Stimulated activated CD8-positive, alpha-beta memory T cell treated with anti-CD3 and anti-CD28 coated beads, Interleukin-7, amount 100 ng/mL, for 1 hour (primary cell): ENCODE measurements at places on chromosomes 2 and 18.

DNA sequence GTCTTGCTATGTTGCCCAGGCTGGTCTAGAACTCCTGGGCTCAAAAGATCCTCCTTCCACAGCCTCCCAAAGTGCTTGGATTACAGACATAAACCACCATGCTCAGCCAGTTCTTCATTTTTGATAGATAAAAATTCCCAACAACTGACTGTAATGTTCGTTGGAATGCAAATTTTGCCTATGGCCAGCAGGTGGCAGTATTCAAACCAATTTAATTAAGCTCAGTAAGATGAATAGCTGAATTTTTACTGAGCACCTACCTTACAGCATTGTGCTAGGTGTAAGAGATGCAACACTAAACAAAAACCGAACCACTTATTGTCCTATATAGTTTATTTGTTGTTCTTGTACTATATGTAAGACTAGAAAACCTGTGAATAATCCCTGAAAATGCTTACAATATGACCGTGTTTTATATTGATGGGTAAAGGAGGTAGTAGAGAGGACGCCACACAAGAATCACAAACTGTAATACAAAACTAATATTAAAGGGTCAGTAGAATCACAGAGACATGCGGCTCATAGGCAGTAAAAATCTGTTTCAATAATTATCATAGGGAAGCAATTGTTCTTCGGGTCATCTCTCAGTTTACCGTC is 8.2 kb upstream of the TMEM182 start:
- DNase-seq: no peak

DNA sequence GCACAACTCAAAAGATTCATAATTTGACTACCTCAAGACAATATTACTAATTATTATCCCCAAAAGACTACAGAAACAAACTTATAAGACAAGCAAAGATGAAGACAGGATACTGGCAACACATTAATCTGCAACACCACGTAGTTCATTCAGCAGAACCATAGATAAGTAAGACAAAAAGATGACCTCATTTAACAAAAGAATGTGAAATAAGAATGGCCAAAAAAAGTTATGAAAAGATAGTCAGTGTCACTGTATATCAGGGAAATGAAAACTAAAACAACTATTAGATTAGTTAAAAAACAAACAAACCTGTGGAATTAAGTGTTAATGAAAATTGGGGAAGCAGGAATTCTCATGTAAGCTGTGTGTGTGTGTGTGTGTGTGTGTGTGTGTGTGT is 19.4 kb downstream of the PSMD14 start:
- no peak for DNase-seq

DNA sequence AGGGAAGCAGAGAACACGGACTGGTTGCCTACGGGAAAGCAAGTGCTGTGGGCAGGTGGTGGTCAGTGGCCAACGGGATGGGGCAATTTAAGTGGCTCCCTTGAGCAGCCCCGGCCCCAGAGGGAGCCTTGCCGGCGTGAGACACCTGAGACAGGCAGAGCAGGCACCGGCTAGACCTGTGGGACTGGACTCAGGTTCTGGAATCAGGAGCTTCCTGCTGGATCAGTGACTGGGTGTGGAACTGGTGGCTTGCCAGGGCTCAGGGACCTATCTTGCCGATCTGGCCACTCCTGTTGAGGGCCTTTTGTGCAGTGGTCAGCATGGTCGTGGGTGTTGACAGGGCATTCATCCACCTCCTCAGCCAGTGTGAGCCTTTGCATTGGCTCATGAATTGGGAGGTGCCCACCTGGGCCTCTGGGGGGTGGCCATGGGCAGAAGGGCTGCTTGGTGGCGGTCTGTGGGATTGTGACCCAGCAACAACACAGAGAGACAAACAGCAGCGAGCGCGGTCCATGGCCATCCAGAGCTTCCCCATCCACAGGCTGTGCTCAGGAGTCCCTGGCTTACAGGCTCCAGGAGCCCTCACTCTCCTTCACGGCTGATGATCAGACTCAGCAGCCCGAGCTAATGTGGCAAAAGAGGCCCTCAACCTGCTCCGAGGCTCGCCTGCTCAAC is 85.4 kb upstream of the ZNF516 start:
- no peak for DNase-seq

DNA sequence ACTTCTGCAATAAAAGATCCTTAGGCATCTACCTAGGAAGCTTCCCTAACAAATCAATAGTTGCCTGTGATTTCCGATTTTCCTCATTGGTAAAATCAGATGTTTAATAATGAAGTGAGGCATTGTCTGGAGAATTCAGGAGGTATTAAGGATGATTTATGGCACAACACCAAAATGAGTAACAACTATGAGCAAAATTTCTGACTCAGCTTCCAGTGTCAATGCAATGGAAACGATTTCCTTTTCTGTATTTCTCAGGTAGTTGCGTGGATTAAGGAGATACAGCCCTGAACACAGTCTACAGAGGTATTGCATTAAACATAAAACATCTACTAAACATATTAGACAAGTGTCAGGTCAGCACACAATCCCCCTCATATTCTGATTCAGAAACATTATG is 99.5 kb downstream of the EPB41L3 start:
- no peak for DNase-seq

- DNase-seq: no peak
Observed at GRCh38 chr2:54704688-54705605, 18.5 kb upstream of the EML6 start.

DNA sequence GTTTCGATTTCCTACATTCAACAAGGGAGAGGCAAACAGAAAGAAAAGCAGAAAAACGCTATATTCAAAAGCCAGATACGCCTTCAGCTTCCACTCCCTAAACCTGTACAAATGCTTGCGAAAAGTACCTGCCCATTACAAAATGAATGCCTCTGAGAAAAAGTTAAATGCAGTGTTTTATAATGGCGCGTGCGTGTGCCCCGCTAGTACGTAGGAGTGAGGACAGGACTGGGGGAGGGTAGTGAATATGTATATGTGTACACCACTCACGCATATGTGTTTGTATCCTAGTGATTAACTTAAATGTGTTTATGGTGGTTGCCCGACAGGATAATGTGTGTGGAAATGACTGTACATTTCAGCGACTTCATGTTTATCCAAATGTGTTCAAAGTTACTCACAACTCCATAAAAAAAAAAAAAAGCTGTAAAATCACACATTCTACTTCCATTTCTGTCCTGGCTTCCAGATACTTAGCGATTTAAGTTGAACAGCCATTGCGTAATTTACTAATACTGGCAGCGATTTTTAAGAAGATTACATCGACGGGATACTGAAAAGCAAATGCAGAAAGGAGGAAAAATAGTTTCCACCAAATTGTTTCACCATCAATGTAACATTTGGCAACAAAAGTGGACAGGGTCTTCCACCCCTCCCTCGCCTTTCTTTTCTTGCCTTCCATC is 1.3 kb downstream of the NEUROD1 start:
- DNase-seq: no peak

- DNase-seq: no peak
Observed at GRCh38 chr18:24181806-24182205, 42.9 kb downstream of the CABYR start.

DNA sequence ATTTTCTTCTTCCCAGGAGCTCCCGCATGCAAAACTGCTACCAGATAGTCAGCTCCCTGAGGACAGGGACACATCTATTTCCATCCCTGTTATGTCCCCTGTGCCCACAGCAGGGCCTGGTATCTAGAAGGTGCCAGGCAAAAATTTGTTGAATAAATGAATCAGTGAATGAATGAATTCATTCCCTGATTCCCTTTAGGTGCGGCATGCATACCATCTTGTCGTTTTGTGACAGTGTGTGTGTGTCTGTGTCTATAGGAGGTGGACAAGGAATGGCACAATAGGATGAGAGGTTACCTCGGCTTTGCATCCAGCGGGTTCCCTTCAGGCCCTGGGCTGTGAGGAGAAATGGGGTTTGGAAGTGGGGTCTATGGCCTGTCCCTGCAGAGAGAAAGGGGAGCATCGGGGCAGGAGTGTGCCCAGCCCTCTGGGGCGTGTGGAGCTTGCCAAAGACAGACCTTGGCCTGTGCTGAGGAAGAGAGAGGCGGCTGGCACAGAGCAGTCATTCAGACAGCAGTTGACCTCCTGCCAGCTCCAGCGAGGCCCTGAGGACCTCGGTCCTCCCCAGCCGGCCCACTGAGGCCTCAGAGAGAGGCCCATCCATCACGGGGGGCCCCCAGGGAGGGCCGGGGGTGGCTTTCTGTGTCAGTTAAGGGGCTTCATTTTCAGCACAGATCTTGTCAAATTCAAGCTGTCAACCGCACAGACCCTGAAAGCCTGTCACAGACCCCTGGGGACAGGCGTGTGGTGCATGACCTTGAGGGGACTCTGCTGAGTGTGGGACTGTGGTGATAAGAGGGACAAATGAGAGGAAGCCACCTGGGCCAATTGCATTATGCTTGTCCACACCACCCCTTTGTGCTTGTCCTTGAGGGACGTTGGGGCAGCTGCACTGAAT is 125.9 kb upstream of the CXCR4 start:
- no peak for DNase-seq
